ENCODE measurements at places on chromosomes 2 and 18.

GRCh38 chr2:166841679-166842078, 46.6 kb upstream of the XIRP2 start:
- no peak for DNase-seq

GRCh38 chr2:10169053-10169578, 46.6 kb downstream of the RRM2 start:
- no peak for DNase-seq

DNA sequence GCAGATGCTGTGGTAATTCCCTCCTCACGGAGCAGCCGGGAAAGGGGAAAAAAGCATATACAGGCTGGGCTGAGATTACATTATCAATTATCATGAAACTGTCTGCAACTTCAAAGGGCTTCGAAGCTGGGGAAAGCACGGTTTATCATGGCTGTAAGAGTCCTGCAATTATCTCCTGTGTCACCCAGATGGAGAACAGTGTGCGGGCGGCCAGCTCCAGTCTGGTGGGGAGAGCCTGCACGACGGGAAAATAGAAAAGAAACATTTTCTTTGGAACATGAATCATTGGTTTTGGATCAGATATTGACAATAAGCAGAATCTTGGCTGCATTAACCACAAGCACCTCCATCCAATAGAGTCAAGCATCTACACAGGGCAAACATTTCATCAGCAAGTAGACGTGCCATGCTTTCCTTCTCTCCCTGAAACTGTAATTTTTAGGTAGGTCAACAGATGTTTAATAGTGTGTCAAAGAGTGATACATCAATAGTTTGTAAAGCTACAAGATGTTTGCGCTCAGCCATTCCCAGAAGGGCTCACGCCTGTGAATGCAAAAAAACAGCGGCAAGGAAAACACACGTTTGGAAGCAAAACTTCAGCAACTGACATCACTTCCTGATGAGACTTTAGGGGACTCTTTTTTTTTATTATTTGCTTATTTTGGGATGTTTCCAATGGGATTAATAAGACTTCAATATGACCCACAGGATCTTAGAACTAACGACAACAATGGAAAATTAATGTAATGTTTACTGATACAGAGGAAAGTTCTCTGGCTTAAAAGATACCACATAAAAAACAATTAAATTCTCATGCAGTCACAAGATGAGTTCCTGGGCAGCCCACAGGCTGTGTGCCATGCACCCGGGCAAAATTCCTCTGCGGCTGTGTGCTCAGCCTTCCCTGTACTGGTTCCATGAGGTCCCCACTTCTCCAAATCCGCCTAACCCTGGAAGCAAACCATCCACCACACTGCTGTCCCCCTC, 111.0 kb upstream of the SALL3 start:
- no peak for DNase-seq

- DNase-seq: no peak
These were observed 3.2 kb downstream of the BOD1L2 start for GRCh38 chr18:57150081-57150480.

DNA sequence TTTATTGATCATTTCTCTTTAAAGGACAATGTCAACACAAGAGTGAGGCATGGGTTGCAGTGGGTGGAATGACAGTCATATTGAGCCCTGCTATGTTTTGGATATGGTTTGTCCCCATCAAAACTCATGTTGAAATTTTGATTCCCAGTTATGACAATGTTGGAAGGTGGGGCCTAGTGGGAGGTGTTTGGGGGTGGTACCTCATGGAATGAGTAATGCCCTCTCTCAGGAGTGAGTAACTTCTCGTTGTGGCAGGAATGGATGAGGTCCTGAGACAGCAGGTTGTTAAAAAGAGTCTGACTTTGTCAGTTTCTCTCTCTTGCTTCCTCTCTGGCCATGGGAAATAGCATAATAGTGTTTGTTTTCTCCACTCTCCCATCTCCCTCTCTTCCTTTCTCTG, 345.3 kb downstream of the DCC start:
- DNase-seq: no peak

DNA sequence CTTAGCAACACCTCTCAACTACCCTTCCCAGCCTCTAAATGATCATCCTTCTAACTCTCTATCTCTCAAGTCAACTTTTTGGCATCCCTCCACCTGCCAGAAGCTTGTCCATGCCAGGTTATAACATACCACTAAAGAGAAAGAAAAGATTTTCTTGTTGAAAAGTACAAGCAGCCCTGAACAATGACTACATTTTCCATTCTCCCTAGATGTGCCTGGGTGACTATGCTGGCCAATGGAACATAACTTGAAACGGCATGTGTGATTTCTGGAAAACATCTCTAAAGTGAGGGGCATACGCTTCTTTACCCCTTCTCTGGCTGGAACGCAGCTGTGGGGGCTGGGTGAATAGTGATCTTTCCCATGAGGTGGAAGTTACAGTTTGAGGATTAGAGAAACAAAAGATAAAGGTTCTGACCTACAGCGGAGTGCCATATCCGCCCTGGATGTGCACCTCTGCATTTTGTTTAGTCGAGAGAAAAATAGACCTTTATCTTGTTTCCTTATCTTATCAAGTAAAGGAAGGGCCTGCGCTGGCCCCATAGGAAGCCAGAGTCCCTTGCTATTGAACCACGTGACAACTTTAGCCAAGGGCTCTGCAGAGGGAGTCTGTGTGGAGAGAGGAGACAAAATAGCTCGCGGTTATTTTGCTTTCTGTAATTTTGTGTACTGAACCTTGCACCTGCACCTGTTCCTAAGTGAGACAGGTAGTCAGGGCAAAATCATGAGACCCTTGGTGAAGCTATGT, 436.8 kb downstream of the TGIF1 start:
- DNase-seq: no peak

GRCh38 chr2:228559774-228560415, 378.4 kb upstream of the SPHKAP start:
- no peak for DNase-seq

GRCh38 chr18:4450065-4450658, 4.9 kb downstream of the DLGAP1 start:
- no peak for DNase-seq

DNA sequence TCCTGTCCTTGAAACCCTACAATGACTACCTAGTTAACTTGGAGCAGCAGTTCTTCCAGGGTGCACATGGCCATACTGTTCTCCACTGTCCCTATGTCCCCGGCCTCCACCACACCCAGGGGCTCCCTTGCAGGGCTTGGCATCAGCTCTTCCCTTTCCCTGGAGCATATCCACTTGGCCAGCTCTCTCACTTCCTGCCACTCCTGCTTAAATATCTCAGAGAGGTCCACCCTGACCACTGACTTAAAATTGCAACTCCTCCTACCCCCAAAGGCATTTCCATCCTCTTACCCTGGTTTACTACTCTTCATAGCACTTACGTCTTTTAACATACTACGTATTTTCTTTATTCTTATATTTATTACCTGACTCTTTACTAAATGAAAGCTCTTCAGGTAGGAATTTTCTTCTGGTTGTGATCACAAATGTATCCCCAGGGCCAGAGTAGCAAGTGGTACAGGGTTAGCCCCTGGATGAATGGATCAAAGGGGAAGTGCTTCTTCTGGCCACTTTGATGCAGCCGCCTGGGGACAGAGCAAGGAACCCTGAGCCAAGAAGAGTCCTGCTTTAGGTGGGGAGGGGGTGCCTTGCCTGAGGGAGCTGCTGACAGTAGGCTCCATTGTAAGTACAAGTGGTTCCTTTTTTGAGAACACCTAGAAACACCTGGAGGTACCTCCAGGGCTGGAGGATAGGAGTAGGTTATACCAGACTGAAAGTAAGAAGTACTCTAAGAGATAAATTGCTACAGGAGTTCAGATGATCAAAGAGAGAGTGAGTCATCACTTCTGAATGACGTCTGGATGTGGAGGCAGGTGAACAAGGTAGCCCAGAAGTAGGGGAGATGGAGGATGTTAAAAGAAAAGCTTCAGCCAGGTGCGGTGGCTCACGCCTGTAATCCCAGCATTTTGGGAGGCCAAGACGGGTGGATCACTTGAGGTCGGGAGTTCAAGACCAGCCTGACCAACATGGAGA, 82.2 kb downstream of the SOCS6 start:
- no peak for DNase-seq

- no peak for DNase-seq
These were observed 137.2 kb upstream of the HAAO start for GRCh38 chr2:42929546-42930024.

DNA sequence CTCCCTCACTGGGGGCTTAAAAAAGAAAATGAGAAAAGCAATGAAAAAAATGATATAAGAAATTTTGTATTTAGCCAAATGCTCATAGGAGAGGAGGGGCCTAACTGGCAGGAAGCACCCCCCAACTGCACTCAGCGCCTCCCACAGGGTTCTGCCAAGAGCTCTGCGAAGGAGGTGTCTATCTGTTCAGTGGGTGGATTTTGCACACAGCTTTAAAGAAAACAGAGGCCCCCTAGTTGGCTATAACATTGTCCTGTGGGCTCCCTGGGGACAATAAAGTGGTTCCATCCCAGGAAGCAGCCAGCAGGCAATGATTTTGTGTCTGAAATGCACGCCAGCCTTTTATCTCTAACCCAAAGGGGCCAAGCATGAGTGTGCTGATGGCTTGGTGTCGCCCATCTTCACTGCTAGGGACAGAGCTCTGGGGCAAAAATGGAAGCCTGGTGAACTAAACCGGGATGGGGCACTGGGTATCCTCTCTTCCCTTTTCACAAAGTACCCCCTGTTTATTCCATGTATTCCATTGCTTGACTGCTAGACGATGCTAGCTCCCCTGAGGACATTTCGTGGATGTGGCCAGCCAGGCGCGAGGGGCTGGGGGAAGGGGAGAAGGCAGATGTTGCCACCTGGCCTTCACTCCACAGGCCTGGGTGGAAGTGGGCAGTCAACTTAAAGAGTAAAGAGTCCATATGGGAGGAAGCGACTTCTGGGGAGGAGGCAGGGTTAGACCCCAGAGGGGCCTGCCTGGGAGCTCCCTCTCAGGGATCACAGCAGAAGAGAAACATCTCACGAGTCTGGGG, 205.7 kb downstream of the CYP26B1 start:
- no peak for DNase-seq

GRCh38 chr2:118292991-118293390, 204.7 kb downstream of the INSIG2 start:
- no peak for DNase-seq

DNA sequence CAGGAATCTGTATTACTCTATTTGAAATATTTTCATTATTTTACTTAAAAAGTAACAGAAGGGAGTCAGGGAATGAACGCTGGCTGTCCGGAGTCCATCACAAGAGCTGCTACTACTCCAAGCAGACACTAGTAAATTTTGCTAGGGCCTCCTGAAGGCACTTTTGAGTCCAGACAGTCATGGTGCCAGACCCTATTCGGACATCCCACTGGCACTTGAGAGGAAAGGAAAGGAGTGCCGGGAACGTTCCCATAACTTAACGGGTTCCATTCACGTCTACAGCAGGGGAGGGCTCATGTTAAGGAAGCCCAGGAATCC, 563 bp upstream of the GMCL1 start:
- DNase-seq: no peak

DNA sequence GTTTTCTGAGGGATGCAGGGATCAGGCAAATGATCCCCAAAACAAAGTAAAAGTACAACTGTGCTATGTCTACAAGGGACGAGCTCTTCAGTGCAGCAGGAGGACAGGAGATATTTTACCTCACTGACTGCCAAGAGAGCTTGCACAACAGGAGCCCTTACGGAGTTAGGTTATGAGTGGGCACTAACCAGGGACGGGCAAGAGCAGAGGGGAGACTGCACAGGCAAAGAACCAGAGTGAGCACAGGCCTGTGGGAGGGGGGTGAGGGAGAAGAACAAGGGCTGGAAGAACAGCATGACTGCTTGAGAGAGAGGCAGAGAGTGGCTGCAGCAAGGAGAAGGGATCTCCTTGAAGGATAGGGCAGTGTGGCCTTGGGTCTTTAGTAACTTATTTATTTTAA, 101.1 kb upstream of the PID1 start:
- no peak for DNase-seq

DNA sequence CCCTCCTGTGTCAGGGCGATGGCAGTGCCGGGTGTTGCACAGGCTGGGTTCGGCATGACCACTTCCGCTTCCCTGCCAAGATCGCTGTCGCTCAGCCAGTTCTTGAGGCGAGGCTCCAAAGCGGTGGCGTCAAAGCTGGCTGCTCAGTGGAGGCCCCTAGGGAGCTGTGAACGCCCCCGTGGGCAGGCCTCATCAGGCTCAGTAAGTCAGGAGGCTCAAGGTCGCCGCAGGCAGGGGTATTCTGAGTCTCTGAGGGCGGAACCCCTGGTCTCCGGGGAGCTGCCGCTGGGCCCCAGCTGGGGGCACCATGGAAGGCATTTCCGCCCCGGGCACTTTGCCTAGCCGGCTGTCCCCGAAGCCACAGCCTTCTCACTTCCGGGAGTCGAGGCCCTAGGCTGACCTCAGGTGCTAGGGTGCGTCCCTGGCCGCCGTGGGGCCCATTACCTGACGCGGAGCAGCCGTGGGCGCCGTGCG, 210.4 kb downstream of the SOCS6 start:
- DNase-seq: no peak

GRCh38 chr2:227482638-227483340, 10.8 kb downstream of the AGFG1 start:
- no peak for DNase-seq

- no peak for DNase-seq
These were observed 6.0 kb downstream of the DNER start for GRCh38 chr2:229708335-229708734.

DNA sequence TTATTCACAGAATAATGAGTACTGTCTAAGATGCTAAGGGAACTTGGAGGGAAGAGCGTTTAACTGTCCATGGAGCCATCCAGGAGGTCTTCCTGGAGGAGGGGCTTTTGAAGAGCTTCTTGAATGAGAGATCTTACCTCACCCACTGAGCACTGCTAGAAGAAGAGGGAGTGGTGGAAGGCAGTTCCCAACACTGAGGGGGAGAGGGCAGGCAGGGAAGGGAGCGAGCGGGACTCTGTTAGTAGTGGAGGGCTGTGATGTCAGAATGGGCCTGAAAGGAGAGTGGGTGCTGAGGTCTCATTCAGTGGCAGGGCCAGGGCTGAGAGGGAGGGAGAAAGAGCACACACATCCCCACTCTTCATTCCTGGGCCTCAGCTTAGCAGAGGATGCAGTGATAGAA, 65.0 kb downstream of the NCK2 start:
- no peak for DNase-seq

DNA sequence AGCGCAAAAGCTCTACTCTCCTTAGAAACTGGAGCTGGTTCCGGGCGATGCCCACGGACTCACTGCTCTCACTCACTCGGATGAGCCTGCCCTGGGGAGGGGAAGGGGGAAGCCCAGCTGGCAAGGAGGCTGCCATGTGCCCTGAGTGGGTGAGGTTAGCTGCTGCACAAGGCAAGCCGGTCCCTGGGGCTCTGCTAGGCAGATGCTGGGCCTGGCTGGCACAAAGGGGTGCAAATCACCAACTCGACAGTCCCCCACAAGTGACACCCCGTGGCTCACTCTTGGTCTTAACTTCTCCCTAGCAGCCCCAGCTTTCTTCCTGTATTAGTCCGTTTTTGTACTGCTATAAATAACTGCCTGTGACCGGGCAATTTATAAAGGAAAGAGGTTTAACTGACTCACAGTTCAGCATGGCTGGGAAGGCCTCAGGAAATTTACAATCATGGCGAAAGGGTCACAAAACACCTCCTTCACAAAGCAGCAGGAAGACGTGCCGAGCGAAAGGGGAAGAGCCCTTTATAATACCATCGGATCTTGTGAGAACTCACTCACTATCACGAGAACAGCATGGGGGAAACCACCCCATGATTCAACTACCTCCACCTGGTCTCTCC, 33.2 kb downstream of the ADCY3 start:
- DNase-seq: no peak

- DNase-seq: no peak
These were observed 1322.0 kb downstream of the LRP1B start for GRCh38 chr2:140808820-140809219.

- no peak for DNase-seq
These were observed 98.2 kb downstream of the TNS1 start for GRCh38 chr2:217904614-217904965.

GRCh38 chr18:58396144-58396543, 232.7 kb downstream of the ALPK2 start:
- no peak for DNase-seq
